ENCODE measurements at places on chromosomes 12 and 14.

GRCh38 chr14:99342906-99343305, 70.9 kb upstream of the BCL11B start:
- no peak for DNase-seq

DNA sequence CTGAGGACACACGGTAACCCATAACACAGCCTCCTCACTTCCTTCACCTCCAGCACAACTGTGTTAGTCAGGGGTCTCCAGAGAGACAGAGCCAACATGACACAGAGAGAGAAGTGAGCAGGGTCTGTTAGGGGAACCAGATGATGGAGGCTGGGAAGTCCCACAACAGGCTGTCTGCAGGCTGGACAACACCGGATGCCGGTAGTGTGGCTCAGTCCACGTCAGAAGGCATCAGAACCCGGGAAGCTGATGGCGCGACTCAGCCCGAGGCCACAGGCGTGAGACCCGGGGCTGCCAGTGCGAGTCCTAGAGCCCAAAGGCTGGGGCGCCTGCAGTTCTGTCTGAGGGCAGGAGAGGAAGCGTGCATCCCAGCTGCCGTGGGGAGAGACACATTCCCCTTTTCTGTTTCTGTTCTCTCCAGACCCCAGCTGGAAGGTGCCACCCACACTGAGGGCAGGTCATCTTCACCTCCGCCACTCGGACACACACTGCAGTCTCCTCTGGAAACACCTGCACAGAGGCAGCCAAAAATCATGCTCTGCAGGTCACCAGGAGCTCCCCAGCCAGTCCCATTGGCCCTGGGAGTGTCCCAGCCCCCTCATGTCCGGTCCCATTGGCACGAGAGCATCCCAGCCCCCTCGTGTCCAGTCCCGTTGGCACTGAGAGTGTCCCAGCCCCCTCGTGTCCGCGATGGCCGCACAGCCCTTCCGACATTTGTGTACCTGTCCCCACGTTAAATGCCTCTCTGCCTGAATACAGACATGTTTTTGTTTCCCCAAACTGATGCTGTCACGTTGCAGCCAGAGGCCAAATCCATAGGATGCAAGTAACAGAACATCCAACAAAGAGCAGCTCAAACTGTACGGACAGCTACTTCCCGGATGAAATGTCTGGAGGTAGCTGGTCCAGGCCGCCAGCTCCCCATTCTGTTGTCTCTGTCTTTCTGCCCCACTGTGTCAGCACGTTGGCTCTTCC, 7.9 kb upstream of the FBRSL1 start:
- DNase-seq: no peak

- no peak for DNase-seq
Observed at GRCh38 chr14:59912443-59912842, 7.5 kb upstream of the LRRC9 start.

DNA sequence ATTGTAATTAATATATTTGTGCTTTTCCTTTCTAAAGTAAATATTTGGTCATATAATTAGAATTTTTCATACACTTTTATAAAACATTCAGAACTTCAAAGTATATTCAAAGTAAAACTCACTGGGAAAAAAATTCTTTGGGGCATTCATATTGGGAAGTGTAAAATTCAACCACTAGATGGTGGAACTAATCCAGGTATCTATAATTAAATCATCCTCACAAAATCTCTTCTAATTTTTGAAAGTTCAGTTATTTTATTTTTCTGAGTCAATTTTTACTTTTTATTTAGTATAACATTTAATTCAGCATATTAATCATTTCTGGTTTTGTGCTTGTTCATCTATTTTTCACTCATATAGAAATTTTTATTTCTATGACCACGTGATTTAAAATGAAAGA, 81.0 kb downstream of the NTS start:
- DNase-seq: no peak

- DNase-seq: no peak
Observed at GRCh38 chr14:102264775-102265174, 40.2 kb downstream of the MOK start.

All from small intestine (tissue), 16 donors.